ENCODE measurements at places on chromosomes 2 and 18.

DNA sequence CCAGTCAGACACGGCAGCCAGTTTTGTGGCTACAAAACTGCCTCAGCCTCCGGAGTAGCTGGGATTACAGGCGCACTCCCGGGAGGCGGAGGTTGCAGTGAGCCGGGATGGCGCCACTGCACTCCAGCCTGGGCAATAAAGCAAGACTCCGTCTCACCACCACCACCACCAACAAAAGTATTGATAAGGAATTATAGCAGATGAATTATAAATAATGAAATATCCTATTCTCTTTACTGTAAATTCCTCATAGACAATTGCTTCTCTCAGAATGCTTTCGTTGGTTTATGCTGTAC, 1.4 kb upstream of the FAM161A start:
- no peak for DNase-seq

GRCh38 chr18:31258789-31259188, 59.2 kb upstream of the DSG1 start:
- no peak for DNase-seq

- DNase-seq, result no peak
Measured at GRCh38 chr18:39571511-39571910, 2005.9 kb upstream of the CELF4 start.

DNA sequence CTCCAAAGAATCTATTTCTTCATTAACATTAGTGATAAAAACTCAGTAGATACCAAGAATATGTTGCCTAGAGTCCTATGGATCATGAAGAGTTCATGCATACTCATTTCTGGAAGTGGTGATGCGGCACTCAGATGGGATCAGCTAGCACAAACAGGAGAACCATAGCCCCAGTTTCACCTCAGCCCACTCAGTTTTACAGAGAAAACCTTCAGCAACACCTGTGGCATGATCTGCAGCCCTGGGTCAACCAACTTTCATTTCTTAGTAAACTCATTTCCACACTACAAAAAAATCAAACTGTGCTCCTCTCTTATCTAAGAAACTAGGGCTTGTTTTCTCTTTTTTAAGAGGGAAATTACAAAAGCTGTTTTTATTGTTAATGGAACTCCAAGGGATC, 569.4 kb downstream of the CCDC85A start:
- no peak for DNase-seq

DNA sequence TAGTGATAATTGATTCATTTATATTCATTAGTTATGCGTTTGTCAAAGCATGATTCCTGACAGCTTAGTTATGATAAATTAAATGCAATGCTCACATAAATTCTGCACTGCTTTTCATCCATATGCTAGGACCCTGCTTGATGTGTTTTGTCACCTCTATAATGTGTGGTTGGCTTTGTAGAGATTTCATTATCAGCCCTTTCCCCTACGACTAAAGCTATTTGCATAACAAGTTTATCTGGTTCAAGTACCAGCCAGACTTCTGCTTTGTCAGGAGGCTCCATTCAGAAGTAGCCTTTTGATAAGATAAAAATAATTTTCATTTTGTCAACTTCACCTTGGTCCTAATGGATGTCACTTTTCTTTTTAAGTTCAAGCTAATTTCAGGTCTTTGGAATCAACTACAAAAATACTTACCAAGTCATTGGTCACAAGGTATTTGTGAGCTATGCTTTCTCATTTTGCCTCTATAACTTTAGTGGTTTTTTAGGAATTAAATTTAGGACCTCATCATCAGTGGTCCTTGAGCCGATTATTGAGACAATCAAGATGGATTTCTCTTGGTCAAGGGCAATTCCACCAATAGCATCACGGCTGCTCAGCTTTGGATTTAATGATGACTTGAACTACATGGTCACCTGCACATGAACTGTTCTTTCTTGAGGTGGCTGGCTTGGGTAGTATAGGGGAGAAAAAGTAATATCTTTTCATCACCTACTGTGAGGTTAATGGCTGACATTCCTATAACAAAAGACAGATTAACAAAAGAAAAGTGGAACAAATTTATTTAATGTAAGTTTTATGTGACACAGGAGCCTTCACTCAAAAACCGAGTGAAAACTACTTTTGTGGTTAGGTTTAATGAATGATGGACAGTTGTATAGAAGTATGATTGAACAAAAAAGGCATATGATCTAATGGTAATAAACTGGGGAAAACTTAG, 162.1 kb downstream of the MYO3B start:
- no peak for DNase-seq

GRCh38 chr2:152425765-152426727, 91.1 kb downstream of the FMNL2 start:
- DNase-seq, result no peak

DNA sequence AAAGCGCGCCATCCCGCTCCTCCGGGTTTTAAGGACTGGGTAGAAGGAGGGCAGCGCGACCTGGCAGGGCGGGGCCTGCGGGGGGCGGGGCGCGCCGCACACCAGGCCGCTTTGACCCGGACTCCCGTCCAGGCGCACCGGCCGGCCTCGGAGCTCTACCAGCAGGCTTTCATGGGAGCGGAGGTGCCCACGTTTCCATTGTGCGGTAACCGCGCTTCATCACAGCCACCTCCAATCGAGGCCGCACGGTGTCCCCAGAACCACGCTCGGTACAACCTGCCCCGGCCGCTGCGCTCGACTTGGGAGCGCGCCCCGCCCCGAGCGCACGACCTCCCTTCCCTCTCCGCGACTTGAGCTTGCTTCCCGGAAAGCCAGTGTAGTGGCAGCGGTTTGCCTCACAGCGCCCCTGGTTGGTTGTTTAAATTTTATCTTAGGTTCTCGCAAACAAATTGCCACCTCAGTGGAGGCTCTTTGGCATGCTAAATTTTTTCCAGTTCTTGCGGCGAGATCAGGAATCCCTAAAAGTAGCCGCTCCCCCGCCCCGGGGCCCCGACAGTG, 280 bp upstream of the CYP1B1 start:
- DNase-seq, result peak; percentile 51

- DNase-seq, result no peak
Measured at GRCh38 chr18:63207143-63207790, 112.3 kb downstream of the BCL2 start.

- DNase-seq, result no peak
Measured at GRCh38 chr2:100893392-100894104, 73.6 kb downstream of the NPAS2 start.

GRCh38 chr18:35786365-35787042, 186.0 kb upstream of the RMP24 start:
- DNase-seq, result no peak

DNA sequence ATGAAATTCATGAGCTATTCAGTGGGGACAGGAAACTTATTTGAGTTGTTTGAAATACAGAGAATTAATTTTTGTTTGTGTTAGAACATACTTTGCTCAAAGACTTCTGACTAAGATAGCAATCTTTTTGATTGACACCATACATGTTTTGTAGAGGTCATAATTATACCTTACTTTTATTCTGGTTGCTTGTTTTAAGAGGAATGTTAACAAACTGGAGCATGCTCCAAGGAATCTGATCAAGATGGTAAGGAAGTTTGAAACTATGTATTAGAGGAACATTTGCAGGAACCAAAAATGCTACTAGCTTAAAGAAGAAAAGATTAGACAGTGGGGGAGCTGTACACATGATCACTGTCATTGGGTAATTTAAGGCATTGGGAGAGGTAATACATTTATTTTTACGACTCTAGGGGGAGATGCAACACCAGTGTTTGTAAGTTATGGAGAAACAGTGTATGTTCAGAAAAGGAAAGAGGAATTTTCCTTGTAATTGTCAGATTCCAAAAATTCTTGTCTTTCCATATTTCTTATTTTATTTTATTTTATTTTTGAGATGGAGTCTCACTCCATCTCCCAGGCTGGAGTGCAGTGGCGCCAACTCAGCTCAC, 8.0 kb downstream of the AGFG1 start:
- no peak for DNase-seq

- no peak for DNase-seq
Measured at GRCh38 chr2:21763501-21763900, 639.7 kb downstream of the TDRD15 start.

DNA sequence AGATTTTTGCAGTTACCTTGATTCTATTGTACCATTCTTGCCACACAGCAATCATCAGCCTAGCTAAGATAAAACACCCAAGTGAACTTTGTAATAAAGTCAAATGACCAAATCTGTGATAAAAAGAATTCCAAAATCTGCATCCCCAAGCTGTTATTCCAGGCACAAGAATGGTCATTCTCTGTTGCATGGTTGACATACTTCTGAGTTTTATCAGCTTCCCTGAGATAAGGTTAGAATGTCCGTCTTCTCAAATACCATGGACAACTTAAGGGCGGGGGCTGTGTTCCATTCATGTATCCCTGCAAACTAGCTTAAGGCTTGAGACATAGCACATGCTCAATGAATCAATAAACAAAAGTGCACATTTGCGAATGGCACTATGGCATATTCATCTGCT, 8.1 kb upstream of the BMP10 start:
- no peak for DNase-seq

DNA sequence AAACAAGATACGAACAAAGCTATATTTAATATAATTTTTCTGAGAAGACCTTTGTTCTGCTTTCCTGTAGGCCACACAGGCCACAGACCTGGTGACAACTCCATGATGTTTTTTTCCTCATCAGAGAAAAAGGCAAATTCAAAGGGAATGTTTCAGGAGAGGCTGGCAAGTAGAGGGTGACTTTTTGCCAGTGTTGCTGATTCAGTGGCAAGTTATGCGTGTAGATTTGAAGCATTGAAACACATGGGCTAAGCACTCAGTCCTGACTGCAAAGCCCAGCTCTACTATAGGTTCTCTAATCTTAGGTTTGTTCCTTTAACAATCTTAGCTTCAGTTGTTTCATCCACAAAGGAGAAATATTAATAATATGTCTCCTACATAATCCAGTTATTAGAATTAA, 499.8 kb downstream of the SUCLG1 start:
- no peak for DNase-seq

DNA sequence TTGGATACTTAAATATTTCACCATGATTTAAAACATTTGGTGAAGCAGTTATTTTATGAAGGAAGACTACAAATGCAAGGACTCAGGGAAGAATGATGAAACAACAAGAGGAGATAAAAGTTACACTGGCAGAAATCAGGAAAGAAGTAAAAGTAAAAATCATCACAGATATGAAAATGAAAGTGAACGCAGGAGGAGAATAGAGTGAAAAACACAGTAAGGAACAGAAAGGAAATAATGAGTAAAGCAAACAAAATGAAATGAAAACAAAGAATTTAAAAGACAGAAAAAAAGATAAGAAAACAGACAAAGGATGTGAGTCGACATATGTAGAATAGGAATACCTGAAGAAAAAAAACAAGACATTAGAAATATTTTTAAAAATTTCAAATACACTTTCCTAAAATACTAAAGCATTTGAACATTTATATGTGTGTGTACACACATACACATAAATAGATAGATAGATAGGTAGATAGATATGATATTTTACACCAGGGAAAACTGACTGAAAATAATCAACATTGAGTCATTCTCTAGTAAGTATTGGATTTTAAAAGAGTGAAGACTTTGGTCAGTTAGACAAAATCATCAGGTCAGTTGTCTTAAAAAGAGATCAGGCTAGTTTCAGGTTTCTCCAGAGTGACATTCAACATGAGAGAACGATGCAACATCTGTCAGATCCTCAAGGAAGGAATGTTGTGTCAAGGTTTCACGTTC, 12.1 kb upstream of the KDSR start:
- no peak for DNase-seq

DNA sequence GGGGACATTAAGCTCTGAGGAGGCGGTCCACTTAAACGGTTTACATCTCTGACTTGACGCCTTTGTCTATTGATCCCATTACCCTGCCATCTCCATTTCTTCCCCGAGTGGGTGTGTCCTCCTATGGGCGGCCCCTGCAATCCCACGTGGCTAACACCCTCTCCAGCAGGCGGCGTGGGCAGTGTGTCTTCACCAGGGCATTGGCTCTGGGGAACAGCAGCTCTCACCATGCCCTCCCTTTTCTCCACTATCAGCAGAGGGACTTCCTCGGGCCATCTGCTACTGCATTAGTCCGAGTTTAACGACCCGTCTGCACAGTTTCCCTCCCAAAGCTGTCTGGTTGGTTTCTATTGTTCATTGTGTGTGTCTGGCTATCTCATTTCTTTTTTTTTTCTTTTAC, 511.9 kb upstream of the NRP2 start:
- no peak for DNase-seq

DNA sequence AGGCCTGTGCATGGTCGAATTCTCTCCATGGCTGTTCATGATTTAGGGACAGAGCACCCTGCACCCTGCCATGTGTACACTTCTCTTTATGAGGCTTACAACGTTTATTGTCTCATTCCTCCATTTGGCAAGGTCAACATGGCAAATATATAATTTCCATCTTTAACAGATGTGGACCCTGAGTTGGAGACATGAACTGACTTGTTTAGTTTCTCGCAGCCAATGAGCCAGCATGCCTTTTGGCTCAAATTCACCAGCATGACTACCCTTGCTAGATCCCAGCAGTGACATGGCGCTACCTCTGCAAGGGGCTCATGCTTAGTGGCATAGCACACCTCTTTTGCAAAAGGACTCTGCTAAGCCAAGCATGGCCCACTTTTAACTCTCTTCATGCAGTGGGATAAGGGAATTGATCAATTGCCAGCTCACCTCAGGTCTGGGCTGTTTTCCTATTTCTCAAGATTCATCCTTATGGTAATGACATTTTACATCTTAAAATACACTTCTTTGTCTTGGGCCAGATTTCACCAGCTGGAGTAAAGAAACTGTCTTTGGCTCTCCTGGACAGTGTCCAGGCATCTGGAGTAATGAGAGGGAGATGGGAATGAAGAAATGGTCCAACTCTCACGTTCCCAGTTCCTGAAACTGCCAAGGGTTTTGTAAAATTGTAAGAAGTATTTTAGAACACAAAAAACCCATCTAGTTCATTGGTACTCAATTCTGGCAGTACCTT, 159.5 kb downstream of the SETBP1 start:
- no peak for DNase-seq

DNA sequence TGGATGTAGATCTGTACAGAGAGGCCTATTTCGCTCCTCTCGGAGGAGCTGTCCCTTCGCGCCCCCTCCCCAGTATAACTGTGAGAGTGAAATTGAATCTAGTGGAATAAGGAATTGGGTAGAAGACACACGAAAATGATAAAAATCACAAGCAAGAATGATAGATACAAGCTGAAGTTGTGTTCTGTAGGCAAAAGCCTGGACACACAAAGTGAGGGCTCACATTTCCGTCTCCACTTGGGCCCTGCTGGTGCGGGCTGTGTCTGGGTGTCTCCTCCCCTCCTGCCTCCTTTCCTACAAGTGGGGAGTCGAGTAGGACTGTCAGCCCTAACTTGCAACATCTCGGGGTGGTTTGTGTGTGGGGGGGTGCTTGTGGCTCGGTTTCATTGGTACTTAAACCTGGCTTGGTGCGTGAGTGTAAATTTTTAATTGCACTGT, 457 bp upstream of the SP9 start:
- DNase-seq, result no peak

- DNase-seq, result no peak
Measured at GRCh38 chr2:189648846-189649509, 12.3 kb upstream of the ASNSD1 start.

- no peak for DNase-seq
Measured at GRCh38 chr2:52613064-52613463, 1154.5 kb upstream of the CHAC2 start.

GRCh38 chr2:209790066-209790728, 18.6 kb downstream of the UNC80 start:
- DNase-seq, result no peak

- DNase-seq, result peak; percentile 18
Measured at GRCh38 chr2:30139131-30139870, 7.5 kb upstream of the YPEL5 start.

- peak; percentile 5 for DNase-seq
Measured at GRCh38 chr2:217162533-217162932, 302.7 kb upstream of the TNP1 start.

Measured in stimulated activated CD4-positive, alpha-beta T cell treated with anti-CD3 and anti-CD28 coated beads, Interleukin-4, amount 100 ng/mL, for 48 hours (primary cell).